Endothelial cell of coronary artery (primary cell): ENCODE measurements at places on chromosomes 6 and 20. TPM values are rescaled to one million over a fixed set of nuclear protein-coding genes. Genes with fewer than 3 reads are reported as not detected.

C6orf163 gene
- 2.1 TPM in 2 replicates for total RNA-seq

ADGB gene
- total RNA-seq = not detected in 2 replicates

PABPC1L gene
- total RNA-seq = 1.5 and 4.3 TPM in 2 replicates

MATN4 gene
- not detected in 2 replicates for total RNA-seq

AARS2 gene
- total RNA-seq = 21.3 and 22.0 TPM in 2 replicates

DCDC2 gene
- not detected in 2 replicates for total RNA-seq

HLA-DOA gene
- under 0.01 TPM in 1 of 2 replicates, not detected in the other for total RNA-seq

KCNK15 gene
- 0.09 TPM in 1 of 2 replicates, not detected in the other for total RNA-seq

XKR7 gene
- total RNA-seq = not detected in 2 replicates

C20orf144 gene
- 0.09 TPM in 2 replicates for total RNA-seq

DUSP15 gene
- not detected in 2 replicates for total RNA-seq

RAET1L gene
- not detected in 2 replicates for total RNA-seq

DLL1 gene
- 0.75 and 2.4 TPM in 2 replicates for total RNA-seq

C20orf141 gene
- total RNA-seq = not detected in 2 replicates

TREM2 gene
- total RNA-seq = not detected in 2 replicates

PMEPA1 gene
- 9.3 and 13.3 TPM in 2 replicates for total RNA-seq

EEF1E1 gene
- total RNA-seq = 37.4 and 51.3 TPM in 2 replicates

DEF6 gene
- total RNA-seq = 0.28 and 0.36 TPM in 2 replicates

SMLR1 gene
- not detected in 2 replicates for total RNA-seq

CLIC5 gene
- not detected in 2 replicates for total RNA-seq

PRICKLE4 gene
- total RNA-seq = 1.3 and 2.0 TPM in 2 replicates

AAR2 gene
- 20.9 and 21.1 TPM in 2 replicates for total RNA-seq

TAGAP gene
- total RNA-seq = not detected in 2 replicates

COX4I2 gene
- not detected in 2 replicates for total RNA-seq

ELOVL4 gene
- 0.94 and 1.6 TPM in 2 replicates for total RNA-seq

ACAT2 gene
- 12.9 and 37.0 TPM in 2 replicates for total RNA-seq

SIM1 gene
- total RNA-seq = under 0.01 TPM in 2 replicates

PROKR2 gene
- not detected in 2 replicates for total RNA-seq

WFDC5 gene
- total RNA-seq = not detected in 2 replicates

FLRT3 gene
- total RNA-seq = 0.18 and 0.94 TPM in 2 replicates

DEFB132 gene
- not detected in 2 replicates for total RNA-seq

ZNF451 gene
- 48.1 and 63.6 TPM in 2 replicates for total RNA-seq

FAM83C gene
- not detected in 2 replicates for total RNA-seq

ATXN1 gene
- 10.6 and 24.8 TPM in 2 replicates for total RNA-seq

GSTA3 gene
- not detected in 2 replicates for total RNA-seq

MCCD1 gene
- not detected in 2 replicates for total RNA-seq

SPATA2 gene
- total RNA-seq = 0.99 and 1.6 TPM in 2 replicates

MTCH1 gene
- total RNA-seq = 270 and 308 TPM in 2 replicates

KIF6 gene
- not detected in 2 replicates for total RNA-seq

PERP gene
- 16.5 and 20.5 TPM in 2 replicates for total RNA-seq

MYO6 gene
- total RNA-seq = 22.9 and 31.9 TPM in 2 replicates

SRMS gene
- not detected in 2 replicates for total RNA-seq

BTN1A1 gene
- total RNA-seq = not detected in 2 replicates

TRIM15 gene
- not detected in 2 replicates for total RNA-seq

COL12A1 gene
- total RNA-seq = 9.0 and 26.4 TPM in 2 replicates

NR2E1 gene
- total RNA-seq = not detected in 2 replicates

GPX5 gene
- total RNA-seq = not detected in 2 replicates

ZFP57 gene
- 0.99 TPM in 1 of 2 replicates, not detected in the other for total RNA-seq

OARD1 gene
- total RNA-seq = 8.8 and 11.2 TPM in 2 replicates

BMP6 gene
- 141 and 190 TPM in 2 replicates for total RNA-seq

ADGRG6 gene
- 5.3 and 85.2 TPM in 2 replicates for total RNA-seq

RBL1 gene
- 7.8 and 8.6 TPM in 2 replicates for total RNA-seq

NKX2-4 gene
- total RNA-seq = not detected in 2 replicates
